Activated naive CD4-positive, alpha-beta T cell (primary cell): ENCODE measurements at places on chromosomes 16 and 17.

- DNase-seq, result no peak
Measured at GRCh38 chr17:929586-929985, 50.0 kb downstream of the NXN start.

GRCh38 chr17:28177351-28177750 lies 134.9 kb downstream of the NLK start:
- no peak for DNase-seq

DNA sequence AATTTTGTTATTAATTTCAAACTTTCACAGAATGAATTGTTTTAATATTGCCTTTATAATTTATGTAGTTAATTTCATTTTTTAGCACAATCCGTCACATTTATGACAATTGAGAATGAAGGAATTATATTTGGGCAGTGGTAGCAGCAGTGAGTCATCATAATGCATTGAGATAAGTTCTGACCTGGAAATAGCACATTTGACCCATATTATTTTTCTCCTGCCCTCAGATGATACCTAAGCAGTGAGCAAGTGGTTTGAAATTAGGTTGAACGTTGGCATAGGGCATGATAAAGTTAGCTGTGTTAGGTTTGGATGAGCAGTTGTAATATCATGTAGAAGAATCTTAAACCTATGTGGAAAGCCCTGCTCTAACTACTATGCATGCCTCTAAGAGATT lies 1431.3 kb upstream of the CDH8 start:
- no peak for DNase-seq

DNA sequence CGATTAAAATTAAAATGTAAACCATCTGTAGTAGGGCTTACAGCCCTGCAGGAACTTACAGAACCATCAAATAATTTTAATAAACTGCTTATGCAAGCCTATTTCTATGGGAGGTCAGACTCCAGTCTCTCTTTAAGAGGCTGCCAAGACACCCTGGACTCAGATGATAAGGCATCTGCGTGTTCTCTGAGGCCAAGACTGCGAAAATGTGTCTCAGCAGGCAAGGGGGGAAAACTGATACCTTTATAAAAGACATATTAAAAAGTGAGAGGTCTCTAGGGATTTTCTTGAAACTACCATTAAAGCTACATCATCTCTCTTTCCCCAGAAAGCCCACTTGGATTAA lies 32.2 kb downstream of the MPHOSPH6 start:
- no peak for DNase-seq

- no peak for DNase-seq
Measured at GRCh38 chr16:17275076-17276009, 195.4 kb downstream of the XYLT1 start.

DNA sequence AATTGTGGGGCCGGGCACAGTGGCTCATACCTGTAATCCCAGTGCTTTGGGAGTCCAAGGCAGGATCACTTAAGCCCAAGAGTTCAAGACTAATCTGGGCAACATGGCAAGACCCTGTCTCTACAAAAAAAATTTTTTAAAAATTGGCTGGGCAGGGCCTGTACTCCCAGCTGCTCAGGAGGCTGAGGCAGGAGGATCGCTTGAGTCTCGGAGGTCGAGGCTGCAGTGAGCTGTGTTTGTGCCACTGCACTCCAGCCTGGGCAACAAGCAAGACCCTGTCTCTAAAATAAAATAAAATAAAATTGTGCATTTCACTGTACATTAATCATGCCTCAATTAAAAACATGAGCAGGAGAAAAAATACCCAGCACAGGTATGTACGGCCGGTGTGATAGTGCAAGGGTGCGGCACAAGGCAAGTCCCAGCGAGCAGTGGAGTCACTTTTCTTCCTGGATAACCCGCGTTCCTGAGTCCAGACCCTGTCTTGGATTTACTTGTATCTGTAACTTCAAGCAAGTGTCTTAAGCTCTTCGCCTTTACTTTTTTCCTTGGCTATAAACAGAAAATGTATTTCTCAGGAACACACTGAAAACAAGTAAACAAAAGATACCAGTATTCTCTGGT lies 11.4 kb downstream of the ZDHHC7 start:
- no peak for DNase-seq

- DNase-seq, result no peak
Measured at GRCh38 chr16:22948603-22949368, 134.8 kb downstream of the HS3ST2 start.

- no peak for DNase-seq
Measured at GRCh38 chr16:88971371-88972097, 5.5 kb downstream of the CBFA2T3 start.
